ENCODE measurements at places on chromosomes 13 and 19. TPM values are rescaled to one million over a fixed set of nuclear protein-coding genes. Genes with fewer than 3 reads are reported as not detected.

The SMIM24 gene
- 1.4 TPM for total RNA-seq

The FGF14 gene
- not detected for total RNA-seq

The ZNF418 gene
- 0.67 TPM for total RNA-seq

The ZNF723 gene
- total RNA-seq: not detected

The ATP1A3 gene
- 4.6 TPM for total RNA-seq

The ZNF135 gene
- not detected for total RNA-seq

The SCEL gene
- total RNA-seq: 0.78 TPM

The HCN2 gene
- total RNA-seq: 50.9 TPM

The ZNF773 gene
- total RNA-seq: 5.6 TPM

The MEIS3 gene
- total RNA-seq: 31.2 TPM

Measured in A549 treated with ZK216348 at 1 μM for 4 hours (cell line).